ENCODE measurements at places on chromosomes 5 and 9. TPM values are rescaled to one million over a fixed set of nuclear protein-coding genes. Genes with fewer than 3 reads are reported as not detected.

- H3K27ac ChIP-seq, result no peak overlapping the region
Observed at GRCh38 chr9:84754461-84754860, 84.9 kb downstream of the NTRK2 start.

GRCh38 chr9:16985559-16986348 is 115.3 kb upstream of the BNC2 start:
- no peak overlapping the region for H3K27ac ChIP-seq
- no peaks in the 10 kb centered on the region for H3K36me3 ChIP-seq
- H3K27me3 ChIP-seq, result no peaks in the 10 kb centered on the region

- DNase-seq, result no peak
- no peaks in the 10 kb centered on the region for H3K36me3 ChIP-seq
- H3K27me3 ChIP-seq, result no peaks in the 10 kb centered on the region
- no peak overlapping the region for H3K4me3 ChIP-seq
- no peak overlapping the region for H3K27ac ChIP-seq
Observed at GRCh38 chr5:71883742-71884103, 164.6 kb downstream of the CARTPT start.

DNA sequence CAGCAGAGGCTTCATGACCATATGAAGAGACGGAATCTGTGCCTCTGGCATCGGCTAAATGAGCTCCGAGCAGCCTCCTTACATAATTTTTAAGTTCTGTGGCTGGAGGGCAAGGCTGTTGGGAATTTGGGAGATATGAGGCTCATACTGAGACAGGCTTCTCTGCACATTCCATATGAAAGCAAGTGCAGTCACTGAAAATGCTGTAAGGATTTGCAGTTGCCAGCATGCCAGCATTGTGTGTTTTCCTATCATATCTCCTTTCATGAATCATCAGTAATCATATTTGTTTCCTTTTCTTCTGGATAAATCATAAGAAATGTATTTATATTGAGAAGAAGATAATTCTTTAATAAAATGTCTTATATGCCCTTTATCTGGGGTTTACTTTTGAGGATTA is 775.4 kb downstream of the SEMA5A start:
- DNase-seq, result no peak
- H3K4me1 ChIP-seq, result no peaks in the 10 kb centered on the region
- H3K27ac ChIP-seq, result no peak overlapping the region

Gene LURAP1L
- total RNA-seq, result 5.1 TPM

Gene GABRA1
- total RNA-seq, result not detected

Gene SLC26A2
- total RNA-seq, result 19.0 TPM

Gene PCDHB13
- 4.6 TPM for total RNA-seq

Gene TMEM232
- total RNA-seq, result 4.0 TPM

DNA sequence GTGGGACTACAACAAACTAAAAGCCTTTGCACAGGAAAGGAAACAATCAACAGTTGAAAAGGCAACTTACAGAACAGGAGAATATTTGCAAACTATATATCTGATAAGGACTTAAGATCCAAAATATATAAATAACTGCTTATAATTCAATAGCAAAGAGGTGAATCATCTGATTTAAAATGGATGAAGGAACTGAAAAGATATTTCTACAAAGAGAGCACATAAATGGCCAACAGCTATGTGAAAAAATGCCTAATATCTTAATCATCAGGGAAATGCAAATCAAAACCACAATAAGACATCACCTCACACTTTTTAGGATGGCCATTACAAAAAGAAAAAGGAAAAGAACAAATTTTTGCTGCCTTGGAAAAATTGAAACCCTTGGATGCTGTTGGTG is 100.4 kb downstream of the LURAP1L start:
- no peak for DNase-seq
- H3K4me1 ChIP-seq, result no peaks in the 10 kb centered on the region
- no peak overlapping the region for H3K4me3 ChIP-seq
- H3K27ac ChIP-seq, result no peak overlapping the region

Data from ovary (tissue), 10 donors.